ENCODE measurements at places on chromosomes 1 and 21. TPM values are rescaled to one million over a fixed set of nuclear protein-coding genes. Genes with fewer than 3 reads are reported as not detected.

DNA sequence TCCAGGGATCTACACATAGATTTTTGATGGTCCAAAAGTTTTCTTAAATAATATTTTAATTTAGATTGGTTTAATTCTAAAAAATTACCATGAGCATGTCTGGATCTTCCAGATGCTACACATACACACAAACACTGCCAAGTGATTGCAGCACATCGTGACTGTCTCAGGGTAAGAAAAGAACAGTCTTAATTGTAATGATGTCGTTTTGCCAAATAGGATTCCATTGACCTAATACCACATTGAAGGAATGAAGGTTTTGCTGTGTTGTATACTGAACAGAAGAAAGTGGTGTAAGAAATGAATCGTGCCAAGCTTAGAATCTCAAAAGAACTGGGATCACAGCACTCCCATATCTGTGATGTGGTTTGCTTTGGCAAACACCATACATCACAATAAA lies 633.3 kb upstream of the CAMK1G start:
- no peak for DNase-seq

GRCh38 chr1:23537296-23537973 lies 6.4 kb upstream of the E2F2 start:
- no peak for DNase-seq

GRCh38 chr1:110085671-110086070 lies 15.2 kb upstream of the ALX3 start:
- DNase-seq: no peak

DNA sequence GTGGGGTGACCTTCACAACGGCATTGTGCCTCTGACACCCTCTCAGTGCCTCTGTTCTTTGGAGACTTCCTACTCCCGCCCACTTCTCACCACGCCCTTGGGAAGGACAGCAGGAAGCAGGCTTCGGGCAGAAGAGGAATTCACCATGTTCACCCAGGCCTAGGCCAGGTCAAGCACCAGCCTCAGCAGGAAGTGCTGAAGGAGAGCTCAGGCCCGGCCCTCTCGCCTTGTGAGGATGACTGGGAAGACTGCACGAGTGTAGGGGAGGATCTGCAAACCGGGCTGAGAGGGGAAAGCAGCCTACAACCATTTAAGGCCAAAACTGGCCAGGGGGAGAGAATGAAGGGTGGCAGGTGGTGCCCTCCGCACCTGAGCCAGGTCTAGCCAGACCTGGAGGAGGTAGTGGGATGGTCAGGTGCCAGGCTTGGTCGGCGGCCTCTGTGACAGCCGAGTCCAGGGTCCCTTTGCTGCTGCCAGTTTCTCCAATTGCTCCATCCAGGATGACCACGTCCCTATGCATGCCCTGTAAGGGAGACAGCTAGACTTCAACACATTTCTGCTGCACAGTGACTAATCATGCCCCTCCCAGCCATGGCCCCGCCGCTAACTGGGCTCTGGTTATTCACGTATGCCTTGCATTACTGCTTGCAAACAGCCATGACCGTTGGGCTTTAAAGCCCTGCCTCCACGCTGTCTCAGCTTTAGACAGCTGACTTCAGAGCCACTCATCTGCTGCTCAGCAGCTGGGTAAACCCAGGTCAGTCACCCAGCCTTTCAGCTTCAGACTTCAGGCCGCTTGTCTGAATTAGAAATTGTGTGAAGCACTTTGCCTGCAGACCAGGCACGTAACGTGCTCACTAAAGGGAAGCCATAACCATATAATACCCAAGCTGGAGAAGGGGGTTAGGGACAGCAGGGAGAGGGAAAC lies 8.9 kb downstream of the MRTO4 start:
- DNase-seq: no peak

Gene LRRC3
- total RNA-seq: 1.8 TPM

GRCh38 chr1:4121293-4121684 lies 221.2 kb upstream of the C1orf174 start:
- peak; percentile 50 for DNase-seq

GRCh38 chr21:15797577-15798363 lies 68.0 kb downstream of the USP25 start:
- no peak for DNase-seq

- no peak for DNase-seq
Observed at GRCh38 chr1:65025794-65026193, 59.4 kb upstream of the JAK1 start.

- DNase-seq: no peak
Observed at GRCh38 chr1:32062867-32063230, 9.9 kb upstream of the TMEM39B start.

DNA sequence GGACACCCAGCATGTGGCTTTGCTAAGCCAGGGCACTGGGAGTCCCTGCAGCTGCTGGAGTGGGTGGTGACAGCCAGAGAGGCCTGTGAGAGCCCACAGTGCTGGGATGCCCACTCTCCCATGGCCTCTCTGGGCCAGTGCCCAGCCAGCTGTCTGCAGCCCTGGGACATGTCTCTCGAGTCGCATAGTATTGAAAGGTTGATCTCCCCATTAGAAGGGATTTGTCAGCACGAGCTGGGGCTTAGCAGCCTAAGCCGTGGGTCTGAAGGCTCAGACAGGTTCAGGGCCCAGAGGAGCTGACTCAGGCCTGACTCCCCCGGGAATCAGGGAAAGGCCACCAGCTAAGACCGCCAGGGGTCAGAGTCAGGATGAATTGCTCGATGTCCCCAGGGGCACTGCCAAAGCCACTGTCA lies 53.5 kb downstream of the FOXD2 start:
- DNase-seq: no peak

DNA sequence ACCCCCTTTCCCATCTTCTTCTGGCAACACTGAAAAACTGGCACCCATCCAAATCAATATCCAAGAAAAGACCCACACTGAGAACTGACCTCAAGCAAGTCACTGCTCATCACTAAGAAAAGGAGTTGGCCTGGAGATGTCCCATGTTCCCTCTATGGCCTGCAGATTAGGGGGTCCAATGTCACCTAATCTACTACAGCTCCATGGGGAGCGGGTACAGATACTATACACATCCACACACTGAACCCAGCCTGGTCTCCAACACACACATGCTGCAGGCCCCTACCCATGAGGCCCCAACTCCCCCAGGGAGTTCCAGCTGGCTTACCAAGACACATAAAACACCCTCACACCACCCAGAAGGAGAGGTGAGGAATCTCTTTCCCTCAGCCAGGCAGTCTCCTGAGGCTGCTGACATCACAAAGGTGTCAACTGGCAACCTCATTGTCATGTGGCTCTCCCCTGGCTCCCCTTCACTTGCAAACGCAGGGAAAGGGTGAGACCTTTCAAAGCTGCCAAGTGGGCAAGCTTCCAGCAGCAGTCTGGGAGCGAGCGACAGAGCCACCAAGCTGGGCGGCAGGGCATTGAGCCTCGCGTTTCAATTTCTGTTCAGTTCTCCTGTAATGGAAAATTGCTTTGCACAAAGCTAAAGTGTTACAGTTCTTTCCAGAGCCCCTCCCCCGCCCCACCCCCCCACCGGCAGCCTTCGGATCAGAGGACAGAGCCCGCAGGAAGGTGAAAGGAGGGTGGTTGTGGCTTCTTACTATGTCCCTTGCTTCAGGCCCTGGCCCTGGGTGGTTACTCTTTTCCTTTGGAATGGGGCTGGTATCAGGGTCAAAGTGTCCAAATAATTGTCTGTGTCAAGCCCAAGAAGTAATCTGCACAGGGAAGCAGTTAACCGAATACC lies at the start of gene LRRC52:
Gene LRRC52 (plus strand): TSS at position 469 of the 907 bp plus-strand sequence. CDS start 297 bp downstream, at position 766.
- DNase-seq: no peak
